ENCODE measurements at places on chromosomes 13 and 19. TPM values are rescaled to one million over a fixed set of nuclear protein-coding genes. Genes with fewer than 3 reads are reported as not detected.

- DNase-seq = no peak
Observed at GRCh38 chr13:47044842-47045241, 148.0 kb upstream of the HTR2A start.

DNA sequence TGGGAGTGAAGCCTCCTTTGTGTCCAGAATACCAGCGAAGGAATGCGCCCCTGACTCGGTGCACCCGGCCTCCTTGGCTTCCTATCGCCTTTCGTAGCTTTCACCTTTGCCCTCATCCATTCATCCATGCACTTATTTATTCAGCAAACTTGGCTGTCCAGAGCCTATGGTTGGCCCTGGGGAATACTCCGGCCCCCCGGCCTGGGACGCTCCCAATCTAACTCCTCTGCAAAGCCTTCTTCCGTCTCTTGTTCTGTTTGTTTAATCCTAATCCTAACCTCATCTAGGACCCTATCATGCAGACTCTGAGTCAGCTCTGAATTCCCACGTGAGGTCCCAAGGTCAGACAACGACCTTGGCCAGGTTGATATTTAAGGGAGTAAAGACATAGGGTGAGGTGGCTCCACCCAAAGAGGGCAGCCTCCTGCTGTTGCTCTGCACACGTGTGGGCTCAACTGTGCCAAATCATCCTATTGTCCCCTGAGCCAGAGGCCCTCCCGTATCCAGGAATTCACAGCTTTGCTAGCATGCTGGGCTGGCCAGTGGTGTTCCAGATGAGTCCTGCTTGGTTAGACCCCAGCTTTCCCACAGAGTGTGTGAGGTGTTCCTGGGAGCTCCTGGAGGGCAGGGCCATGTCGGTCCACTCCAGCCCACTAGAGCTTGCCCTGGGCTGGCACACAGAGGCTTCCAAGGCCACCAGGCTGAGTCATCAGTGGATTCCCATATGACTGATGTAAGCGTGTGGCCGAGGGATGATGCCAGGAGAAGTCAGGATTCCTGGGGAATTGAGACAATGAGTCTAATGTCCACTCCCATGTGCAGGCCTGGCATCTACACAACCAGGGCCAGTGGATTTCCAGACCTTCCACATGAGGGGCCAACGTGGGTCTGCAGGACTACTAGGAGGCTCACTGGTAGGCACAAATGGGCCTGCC is 6.5 kb upstream of the CCNE1 start:
- DNase-seq = no peak

- no peak for DNase-seq
Observed at GRCh38 chr19:23470873-23471545, 75.7 kb upstream of the ZNF91 start.

DNA sequence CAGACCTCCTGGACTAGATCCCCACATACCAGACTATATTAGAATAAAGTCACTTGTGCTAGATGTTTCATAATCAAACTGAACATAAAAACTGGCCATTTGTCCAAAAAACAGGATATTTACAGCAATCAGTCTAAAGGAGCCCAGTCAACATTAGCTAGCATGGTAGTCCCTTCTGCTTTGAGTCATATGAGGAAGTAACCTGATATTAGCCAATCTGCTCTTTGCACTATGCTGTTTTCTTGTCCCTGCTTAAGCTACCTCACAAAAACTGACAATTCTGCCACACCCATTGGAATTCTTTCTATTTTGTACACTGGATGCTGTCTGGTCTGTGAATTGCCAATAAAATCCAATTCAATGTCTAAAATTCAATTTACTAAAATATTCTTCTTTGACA is 1824.2 kb downstream of the OLFM4 start:
- DNase-seq = no peak

DNA sequence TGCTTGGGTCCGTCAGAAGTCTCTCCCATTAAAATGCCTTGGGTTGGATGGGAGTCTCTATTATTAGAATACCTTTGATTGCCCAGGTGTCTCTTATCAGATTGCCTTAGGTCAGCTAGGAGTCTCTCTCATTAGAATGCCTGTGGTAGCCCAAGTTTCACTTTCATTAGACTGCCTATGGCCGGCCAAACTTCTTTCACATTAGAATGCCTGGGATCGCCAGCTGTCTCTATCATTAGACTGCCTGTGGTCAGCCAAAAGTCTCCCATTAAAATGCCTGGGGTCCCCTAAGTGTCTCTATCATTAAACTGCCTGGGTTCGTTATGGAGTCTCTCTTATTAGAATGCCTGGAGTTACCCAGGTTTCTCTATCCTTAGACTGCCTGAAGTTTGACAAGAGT is 1476.7 kb downstream of the UQCRFS1 start:
- DNase-seq = no peak

DNA sequence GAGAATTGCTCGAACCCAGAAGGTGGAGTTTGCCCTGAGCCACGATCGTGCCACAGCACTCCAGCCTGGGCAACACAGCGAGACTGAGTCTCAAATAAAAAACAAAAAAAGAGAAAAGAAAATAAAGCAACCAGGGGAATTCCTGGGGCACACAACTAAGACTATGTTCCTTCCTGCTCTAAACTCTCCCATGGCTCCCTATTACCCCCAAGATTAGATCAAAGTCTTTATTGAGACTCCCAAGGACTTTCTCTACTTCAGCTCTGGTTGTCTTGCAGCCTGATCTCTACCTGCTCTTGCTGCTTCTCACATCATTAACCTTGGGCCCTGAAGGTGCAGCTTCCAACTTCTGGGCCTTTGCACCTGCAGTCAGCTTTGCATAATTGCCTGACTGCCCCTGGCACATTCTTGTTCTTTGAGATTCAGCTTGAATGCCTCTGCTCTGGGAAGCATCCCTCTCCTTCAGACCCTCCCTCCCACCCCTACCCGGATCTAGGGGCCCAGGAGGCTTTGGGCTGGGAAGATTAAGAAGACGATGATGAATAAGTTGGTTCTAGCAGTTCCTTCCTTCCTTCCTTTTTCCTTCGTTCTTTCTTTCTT is 16.8 kb upstream of the CERS4 start:
- no peak for DNase-seq

GRCh38 chr19:43752287-43752875 is 2.4 kb downstream of the SMG9 start:
- DNase-seq = no peak

DNA sequence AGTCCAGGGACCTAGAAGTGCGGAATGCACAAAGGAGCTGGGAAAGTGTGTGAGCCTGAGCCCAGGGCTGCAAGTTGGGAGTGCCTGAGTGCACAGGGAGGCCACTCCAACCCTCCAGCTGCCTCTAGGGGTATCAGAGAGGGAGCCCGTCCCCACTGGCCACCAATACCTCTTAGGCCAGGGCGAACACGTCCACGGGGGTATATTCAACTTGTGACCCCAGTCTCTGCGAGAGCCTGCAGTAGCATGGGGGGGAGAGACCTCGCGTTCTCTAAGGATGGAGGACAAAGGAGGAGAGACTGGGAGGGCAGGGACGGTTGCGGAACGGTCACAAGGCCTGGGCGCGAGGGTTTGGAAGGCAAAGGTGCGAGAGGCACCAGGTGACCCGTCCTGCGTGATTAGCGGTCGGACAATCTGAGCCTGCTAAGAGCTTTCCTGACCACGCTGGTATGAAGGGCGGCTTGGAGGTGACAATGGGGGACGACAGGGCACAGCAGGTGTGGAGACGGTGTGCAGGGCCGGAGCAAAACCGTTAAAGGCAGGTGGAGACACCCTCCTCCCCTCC is 676 bp downstream of the CD320 start:
- DNase-seq = no peak

The SHC2 gene
- 1.1 TPM for total RNA-seq

The GIPR gene
- 0.14 TPM for total RNA-seq

The ZNF726 gene
- 10.5 TPM for total RNA-seq

The DMRTC2 gene
- not detected for total RNA-seq

The CTU1 gene
- total RNA-seq = 5.7 TPM

The PRRG2 gene
- total RNA-seq = 2.2 TPM

The WDR87 gene
- total RNA-seq = under 0.01 TPM
